ENCODE measurements at places on chromosomes 2 and 18. TPM values are rescaled to one million over a fixed set of nuclear protein-coding genes. Genes with fewer than 3 reads are reported as not detected.
A peak's percentile ranks its signal among the peaks of the same experiment; 100 is the strongest.

The SERPINB2 gene
- total RNA-seq = not detected

The BABAM2 gene
- total RNA-seq = 25.9 TPM

The PLEKHH2 gene
- 2.5 TPM for total RNA-seq

The BUB1 gene
- 144 TPM for total RNA-seq

The WIPF1 gene
- 5.1 TPM for total RNA-seq

The MRO gene
- total RNA-seq = 0.57 TPM

The ABHD1 gene
- 0.31 TPM for total RNA-seq

The SH3RF3 gene
- total RNA-seq = 0.46 TPM

The MC2R gene
- not detected for total RNA-seq

The ATG4B gene
- 110 TPM for total RNA-seq

The NEB gene
- 0.98 TPM for total RNA-seq

The ASIC4 gene
- total RNA-seq = 0.37 TPM

GRCh38 chr2:85699325-85699724 is 5.2 kb downstream of the GNLY start:
- DNase-seq = no peak

DNA sequence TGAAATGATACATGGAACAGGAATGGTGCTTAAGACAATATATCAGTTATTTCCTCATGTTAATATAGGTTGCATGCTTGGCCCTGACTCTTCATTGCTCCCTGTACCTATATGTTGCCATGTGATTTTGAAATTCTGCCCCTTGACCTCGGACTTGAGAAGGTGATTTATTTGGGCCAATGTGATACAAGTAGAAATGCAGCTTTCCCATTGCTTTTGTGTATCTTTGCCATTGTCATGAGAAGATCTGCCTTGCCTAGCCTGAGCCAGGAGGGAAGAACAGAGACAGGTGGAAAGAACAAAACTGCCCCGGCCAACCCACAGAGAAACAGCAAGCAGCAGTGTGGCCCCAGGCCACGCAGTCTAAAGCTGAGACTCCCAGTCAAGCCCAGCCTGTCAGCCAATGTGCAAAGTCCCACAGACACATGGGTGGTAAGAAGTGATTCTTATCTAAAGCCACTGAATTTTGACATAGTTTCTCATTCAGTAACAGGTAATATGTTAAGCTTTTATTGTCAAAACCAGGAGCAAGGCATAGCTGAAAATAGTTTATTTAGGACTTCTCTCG is 245.7 kb upstream of the RND3 start:
- no peak for DNase-seq

GRCh38 chr18:37122877-37123276 is 293.9 kb downstream of the KIAA1328 start:
- no peak for DNase-seq

- no peak for DNase-seq
Measured at GRCh38 chr2:65450810-65451209, 18.4 kb upstream of the SPRED2 start.

- no peak for DNase-seq
Measured at GRCh38 chr18:11909061-11909455, 941 bp upstream of the MPPE1 start.

GRCh38 chr18:8658858-8659485 is 46.4 kb upstream of the MTCL1 start:
- DNase-seq = no peak

GRCh38 chr18:77020561-77020960 is 112.0 kb downstream of the MBP start:
- DNase-seq = no peak

DNA sequence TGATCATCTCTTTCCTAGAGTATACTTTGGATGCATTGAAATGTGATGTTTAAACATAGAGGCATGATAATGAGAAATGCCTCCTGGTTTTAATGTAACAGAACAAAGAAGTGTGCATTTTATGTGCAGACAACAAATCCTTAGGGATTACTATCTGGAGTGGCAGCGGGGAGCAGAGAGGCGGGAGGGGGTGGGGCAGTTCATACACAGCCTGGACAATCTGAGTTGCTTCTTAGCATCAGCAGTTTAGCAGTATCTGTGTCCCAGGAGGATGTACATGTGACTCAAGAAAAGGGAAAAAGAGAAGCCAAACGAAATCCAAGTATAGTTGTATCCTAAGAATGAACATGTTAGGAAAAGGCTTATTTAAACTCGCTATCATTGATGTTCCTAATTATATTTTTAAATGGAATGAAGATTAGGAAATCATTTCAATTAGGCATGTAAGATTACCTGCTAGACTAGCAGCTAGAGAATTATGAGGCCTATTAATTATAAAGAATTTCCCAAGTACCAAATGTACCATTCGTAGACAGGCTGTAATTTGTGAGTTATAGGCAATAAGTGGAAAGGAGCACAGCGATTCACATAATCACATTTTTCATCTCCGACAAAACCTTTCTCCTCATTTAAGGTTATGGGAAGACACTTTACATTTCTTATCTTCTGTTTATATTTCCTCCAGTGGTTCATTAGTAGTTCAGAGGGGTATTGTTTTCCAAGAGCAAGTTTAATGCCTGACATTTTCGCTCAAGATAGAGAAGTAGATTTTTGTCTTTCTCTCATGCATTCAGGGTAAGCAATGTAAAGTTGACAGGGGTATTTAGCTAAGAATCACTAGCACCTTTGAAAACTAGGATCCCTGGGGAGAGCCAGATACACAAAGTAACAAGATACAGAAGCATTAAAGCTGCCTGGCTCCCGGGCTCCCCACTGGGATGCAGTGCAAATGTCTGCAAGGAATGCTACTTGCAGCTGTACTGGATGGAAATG is 141.3 kb upstream of the NOSTRIN start:
- DNase-seq = peak; percentile 59

- no peak for DNase-seq
Measured at GRCh38 chr2:25000503-25001324, 29.0 kb upstream of the DNAJC27 start.

DNA sequence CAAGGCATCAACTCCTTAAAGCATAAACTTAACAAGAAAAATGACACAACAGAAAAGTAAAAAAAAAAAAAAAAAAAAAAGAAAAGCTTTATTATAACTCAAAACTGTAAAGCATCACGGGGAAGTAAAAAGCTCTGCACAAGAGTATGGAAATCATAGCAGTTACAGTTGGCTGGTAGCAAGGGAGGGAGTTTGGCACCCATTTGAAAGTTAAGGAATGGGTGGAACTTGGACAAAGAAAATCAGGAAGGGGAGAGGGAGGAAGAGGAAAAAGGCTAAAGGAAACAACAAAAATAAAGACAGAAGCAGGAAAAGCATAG is 8.6 kb downstream of the KLF7 start:
- DNase-seq = no peak

DNA sequence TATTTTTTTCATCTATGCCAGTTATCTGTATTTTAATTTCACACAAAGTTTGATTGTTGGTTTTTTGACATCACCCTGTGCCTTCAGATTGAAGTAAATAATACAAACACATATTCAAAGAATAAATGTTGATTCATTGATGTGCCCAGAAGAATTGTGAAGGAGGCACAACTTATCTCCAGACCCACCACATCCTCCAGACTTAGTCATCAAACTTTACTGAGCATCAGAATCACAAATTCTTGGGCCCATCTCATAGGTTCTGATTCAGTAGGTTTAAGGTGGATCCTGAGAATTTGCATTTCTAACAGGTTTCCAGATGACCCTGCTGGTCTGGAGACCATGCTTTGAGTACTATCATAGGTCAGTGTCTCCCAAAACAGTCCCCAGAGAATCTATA is 82.8 kb upstream of the PIK3C3 start:
- DNase-seq = no peak

- DNase-seq = no peak
Measured at GRCh38 chr2:173511942-173512341, 157.3 kb downstream of the CDCA7 start.

- DNase-seq = no peak
Measured at GRCh38 chr2:106719222-106719621, 166.7 kb downstream of the ST6GAL2 start.

- no peak for DNase-seq
Measured at GRCh38 chr18:64888956-64889355, 740.1 kb upstream of the LINC00305 start.

DNA sequence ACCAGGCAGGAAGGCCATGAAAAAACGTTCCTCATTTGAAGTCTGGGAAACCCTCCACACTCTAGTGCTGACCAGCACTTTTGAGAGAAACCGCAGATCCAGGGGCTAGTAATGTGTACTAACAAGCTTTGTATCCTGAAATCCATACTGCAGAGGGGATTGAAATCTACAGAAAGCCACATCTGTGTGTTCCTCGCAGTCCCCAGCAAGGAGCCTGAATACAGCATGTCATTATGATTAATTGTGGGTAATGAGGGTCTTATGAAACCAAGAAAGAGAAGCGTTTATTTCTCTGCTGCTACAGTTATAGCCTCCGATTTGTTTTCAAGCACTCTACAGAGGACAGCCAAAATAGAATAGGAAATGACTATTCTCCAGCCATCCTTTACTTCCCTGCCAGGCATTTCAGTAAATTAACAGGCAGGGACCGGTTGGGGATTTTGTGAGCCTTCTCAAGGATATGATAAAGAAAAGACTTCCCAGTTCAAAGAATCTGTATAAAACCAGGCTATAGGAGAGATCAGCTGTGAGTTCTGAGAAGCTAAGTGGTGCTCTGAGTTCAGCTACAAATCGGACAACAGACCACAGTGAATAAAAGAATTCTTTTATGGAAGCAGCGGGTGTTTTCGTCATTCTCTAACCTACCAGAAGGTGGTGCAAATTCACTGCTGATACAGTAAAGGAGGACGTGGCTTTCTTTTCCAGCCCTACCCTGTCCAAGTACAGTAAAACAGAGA is 133.4 kb downstream of the INSIG2 start:
- peak; percentile 38 for DNase-seq

DNA sequence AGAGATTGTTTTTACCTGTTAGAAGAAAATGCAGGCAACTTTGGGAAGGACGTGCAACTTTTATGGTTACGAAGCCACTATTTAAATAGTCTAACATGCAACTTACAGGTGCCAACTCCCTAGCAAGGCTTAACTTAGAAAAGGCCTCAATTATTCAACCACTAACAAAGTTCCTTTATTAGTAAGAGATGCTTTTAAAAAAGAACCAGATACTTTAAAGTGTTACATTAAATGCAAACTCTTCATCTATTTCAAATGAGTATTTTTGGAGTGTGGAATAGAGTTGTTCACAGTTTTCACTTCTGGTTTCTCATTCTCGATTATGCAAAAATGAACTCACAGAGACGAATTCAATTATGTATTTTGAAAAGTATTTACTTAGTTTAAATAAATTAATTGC is 51.7 kb downstream of the PELI1 start:
- no peak for DNase-seq

DNA sequence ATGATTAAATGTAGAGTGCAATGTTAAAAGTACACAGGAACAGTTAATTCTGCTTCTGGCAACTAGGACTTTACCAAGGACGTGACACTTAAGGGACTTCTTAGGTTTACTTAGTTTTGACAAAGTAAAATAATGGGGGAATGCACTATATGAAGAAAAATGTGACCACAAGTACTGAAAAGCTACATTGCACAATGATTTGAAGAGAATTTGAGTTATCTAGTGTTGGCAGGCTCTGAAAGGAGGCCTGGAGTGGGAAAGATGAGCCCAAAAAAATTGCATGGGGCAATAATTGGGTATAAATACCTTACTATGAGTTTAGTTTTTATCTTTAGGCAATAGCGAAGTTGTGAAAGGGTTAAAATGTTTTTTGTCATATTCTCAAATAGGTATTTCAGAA is 173.7 kb downstream of the DOK6 start:
- no peak for DNase-seq

DNA sequence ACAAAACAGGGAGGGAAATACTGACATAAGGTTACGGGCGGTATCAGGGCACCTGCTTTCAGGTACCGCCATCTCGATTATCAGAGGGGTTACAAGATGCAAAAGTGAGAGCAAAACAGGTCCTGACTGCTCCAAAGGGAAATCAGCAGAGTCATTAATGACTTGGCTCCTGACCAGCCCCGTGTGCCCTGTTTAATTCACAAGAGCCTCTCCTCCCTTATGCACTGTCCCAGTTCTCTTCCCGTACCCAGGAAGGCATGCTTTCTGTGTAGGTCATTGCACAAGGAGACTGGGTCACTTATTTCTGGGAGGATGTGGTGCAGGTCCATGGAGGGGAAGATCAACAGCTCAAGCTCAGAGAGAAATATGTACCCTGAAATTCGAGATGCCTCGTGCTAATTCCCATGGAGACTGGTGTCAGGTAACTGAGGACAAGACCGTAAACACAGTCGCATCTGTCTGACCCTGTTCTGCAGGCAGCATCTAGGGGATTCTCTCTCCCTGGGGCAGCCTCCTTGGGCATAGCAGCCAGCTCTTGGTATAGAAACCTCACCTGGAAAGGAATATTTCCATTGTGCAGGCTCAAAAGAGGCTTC is 79.9 kb downstream of the HNRNPLL start:
- DNase-seq = no peak

- no peak for DNase-seq
Measured at GRCh38 chr2:105324732-105325131, 4.8 kb downstream of the TGFBRAP1 start.

DNA sequence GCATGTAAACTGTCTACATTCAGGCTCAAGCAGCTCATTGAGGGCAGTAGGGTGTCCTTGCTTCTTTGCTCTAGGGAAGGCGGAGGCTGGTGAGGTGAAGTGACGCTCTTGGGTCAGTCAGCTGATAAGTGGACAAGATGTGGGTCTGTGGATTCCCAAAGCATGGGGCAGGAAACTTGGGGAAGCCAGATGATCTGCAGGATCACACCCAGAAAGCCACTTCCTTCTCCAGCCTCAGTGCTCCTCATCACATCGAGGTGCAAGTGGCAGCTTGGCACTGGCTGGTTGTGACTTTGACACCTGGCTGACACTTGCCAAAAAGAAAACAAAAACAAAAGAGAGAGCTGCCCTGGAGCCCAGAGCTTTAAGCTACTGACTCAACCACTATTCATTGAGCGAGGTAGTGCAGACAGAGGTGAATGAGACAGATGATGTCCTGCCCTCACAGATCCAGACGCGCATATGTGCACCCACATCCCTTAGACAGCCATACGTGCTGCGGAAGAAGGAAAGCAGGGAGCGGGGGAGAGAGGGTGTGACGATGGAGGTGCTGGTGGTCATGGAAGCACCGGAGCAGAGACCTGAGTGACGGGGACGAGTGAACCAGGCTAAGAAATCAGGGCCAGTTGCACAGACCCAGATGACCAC is 3.1 kb upstream of the CIB4 start:
- DNase-seq = peak; percentile 19

- DNase-seq = no peak
Measured at GRCh38 chr2:108637304-108637669, 82.0 kb upstream of the RANBP2 start.

- no peak for DNase-seq
Measured at GRCh38 chr2:224120986-224121385, 81.9 kb upstream of the SERPINE2 start.

GRCh38 chr2:7618031-7618430 is 700.8 kb downstream of the RNF144A start:
- DNase-seq = no peak

GRCh38 chr2:98269274-98269673 is 77.0 kb upstream of the CNGA3 start:
- DNase-seq = peak; percentile 46

GRCh38 chr2:42196403-42197267 is 27.5 kb downstream of the EML4 start:
- DNase-seq = peak; percentile 53

Data from H9 (cell line).